Prostate gland (tissue), 2 donors: ENCODE measurements at places on chromosomes 16 and 17. TPM values are rescaled to one million over a fixed set of nuclear protein-coding genes. Genes with fewer than 3 reads are reported as not detected.

GRCh38 chr17:60151355-60151754 lies 1.6 kb downstream of the CA4 start:
- H3K27me3 ChIP-seq, result no peaks in the 10 kb centered on the region
- H3K4me3 ChIP-seq, result no peak overlapping the region
- no peak overlapping the region for H3K27ac ChIP-seq

DNA sequence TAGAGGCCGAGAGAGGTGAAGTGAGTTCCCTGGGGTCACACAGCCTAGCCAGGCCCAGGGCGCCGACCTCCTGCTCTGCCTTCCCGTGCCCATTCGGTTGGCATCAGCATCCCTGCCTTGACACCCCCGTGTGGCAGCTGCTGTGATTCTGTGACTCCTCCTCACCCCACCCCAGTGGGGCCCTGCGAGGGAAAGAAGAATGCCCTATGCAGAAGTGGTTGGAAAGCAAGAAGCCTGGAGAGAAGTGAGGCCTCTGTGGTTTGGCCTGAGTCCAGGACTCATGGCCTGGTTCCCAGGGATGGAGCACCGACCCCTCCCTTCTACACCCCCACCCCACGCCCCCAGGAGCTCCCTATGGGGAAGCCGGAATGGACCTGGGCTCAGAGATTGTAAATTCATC lies 296.2 kb downstream of the SEC14L1 start:
- no peaks in the 10 kb centered on the region for H3K27me3 ChIP-seq
- peaks cover 23% of the 10 kb centered on the region for H3K4me1 ChIP-seq
- H3K27ac ChIP-seq, result no peak overlapping the region

The MPV17L gene
- 13.5 TPM for total RNA-seq

The CLEC3A gene
- 5.5 TPM for total RNA-seq

The HSF5 gene
- total RNA-seq, result 11.5 TPM

The HCFC1R1 gene
- 67.0 TPM for total RNA-seq

The CD19 gene
- total RNA-seq, result 0.51 TPM
